ENCODE measurements at places on chromosomes 3 and 15.

- DNase-seq = no peak
Observed at GRCh38 chr15:51931638-51932037, 39.9 kb downstream of the LEO1 start.

DNA sequence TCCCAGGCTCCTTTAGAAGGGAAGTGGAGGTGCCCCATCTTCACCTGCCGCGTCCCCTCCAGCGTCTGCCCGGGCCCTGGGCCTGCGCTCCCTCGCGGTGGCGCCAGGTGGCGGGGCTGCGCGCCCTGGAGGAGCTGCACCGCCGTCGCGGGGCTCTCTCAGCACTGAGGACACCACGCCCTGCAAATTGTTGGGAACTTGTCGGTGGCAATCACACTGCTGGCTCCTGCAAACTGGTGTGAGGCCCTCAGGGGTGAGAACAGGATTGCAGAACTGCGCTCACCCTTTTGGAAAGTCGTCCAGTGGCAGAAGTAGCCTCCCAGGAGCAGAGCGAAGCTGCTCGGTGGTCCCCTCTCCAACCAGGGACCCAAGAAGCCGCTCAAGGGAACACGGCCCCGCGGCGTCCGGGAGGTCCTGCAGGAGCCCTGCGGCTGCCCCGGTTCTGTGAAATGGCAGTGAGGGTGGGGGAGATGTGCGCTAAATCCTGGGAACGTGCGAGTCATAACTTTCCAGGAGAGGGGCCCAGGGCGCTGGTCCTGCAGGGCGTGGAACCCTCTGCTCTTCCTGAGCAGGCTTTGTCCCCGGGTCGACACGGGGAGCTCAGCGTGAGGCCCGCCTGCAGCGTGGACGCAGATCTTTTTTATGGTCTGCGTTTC, 995 bp upstream of the LRRK1 start:
- DNase-seq = peak; percentile 21

DNA sequence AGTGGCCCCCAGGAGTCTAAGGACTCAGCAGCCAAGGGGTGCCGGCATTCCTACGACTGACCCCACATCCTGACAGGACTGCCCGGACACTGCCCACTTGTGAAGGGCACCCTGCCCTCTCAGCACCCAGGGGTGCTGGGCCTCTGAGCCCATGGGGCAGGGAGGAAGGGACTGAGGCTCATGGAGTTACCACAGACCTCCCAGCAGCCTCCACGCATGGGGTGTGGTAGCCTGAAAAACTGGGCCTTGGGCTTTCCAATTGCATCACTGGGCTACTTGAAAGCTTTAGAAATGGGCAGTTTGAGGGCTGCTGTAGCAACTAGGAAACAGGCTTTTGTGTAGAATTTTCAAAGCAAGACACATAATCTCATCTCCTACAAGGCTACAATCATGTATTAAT, 13.2 kb downstream of the TKT start:
- DNase-seq = no peak

- DNase-seq = no peak
Observed at GRCh38 chr3:122080207-122080587, 25.0 kb downstream of the CD86 start.

- no peak for DNase-seq
Observed at GRCh38 chr3:140177943-140178342, 243.0 kb downstream of the CLSTN2 start.

DNA sequence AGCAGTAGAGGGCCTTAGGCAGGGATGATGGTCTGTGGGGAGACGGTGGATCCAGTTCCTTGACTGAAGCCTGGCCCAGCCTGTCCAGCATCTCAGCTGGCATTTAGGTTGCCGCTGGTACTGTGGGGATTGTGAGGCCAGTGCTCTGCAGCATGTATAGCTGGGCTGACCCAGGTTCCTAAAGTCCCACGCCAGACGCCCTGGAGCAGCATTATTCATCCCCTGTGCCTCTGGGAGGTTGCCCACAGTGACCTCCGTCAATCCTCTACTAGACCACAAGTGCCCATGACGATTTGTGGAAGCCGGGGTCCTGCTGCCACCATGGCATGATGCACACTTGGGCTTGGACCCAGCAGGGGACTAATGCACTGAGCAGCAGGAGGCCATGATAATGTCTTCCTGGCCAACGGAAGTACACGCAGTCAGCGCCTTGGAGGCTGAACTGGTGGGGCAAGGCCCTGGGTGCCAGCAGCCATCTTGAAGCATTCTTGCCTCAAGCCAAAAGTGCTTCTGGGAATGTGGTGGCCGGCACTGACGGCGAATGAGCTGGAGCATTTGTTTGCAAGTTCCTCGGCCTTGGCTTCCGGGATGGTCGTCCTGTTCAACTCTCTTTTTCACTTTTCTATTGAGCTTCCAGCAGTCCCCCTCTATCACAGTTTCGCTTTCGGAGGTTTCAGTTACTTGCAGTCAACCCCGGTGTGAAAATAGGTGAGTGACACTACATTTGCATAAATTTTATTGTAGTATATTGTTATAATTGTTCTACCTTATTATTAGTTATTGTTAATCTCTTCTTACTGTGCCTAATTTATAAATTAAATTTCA, 949.4 kb downstream of the ROBO1 start:
- no peak for DNase-seq

- no peak for DNase-seq
Observed at GRCh38 chr3:13301286-13301987, 118.7 kb downstream of the NUP210 start.

DNA sequence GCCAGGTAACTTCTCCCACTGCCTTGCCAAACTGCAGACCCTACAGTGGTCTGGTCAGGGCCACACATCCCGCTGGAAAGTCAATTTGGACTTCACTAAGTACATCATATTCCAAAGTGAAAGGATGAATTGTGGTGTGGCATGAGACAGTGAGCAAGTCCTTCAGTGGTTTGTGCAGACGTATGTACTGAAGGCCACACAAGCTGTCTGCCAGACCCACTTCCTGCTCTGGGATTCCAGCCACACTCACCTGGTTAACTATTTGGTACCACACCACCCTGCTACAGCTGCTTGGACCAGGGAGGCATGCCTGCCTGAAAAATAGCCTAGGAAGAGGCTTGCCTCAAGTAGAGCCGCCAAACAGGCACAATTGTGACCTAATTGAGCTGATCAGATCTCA, 94.1 kb upstream of the STRIT1 start:
- DNase-seq = no peak

DNA sequence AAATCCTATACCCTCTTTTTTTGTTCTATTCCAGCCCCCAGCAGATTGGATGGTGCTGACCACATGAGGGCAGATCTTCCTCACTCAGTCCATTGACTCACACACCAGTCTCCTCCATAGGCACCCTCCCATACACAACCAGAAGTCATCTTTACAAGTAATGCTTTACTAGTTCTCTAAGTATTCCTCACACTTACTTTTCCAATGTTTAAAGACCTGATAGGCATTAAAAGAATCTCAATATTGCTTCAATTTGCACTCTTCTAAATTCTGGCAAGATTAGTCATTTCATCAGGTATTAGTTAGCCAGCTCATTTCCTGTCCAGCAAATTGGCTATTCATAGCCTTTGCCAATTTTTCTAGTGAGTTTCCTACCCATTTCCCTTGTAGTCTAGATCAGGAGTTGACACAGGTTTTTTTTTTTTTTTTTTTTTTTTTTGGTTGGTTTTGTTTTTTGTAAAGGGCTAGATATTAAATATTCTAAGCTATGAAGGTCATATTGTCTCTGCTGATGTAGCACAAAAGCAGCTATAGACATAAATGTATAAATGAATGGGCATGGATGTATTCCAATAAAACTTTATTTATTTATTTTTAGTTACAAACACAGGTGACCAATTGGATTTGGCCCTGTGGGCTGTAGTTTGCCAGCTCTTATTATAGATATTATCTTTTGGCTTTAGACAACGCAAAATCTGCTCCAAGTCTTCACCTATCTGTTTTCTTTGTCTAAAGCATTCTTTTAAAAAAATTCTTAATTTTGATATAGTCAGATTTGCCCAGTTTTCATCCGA, 76.1 kb downstream of the ABHD5 start:
- DNase-seq = no peak

GRCh38 chr15:68407886-68408881, 23.8 kb downstream of the ITGA11 start:
- DNase-seq = no peak

- no peak for DNase-seq
Observed at GRCh38 chr15:96119734-96120133, 210.8 kb upstream of the NR2F2 start.

DNA sequence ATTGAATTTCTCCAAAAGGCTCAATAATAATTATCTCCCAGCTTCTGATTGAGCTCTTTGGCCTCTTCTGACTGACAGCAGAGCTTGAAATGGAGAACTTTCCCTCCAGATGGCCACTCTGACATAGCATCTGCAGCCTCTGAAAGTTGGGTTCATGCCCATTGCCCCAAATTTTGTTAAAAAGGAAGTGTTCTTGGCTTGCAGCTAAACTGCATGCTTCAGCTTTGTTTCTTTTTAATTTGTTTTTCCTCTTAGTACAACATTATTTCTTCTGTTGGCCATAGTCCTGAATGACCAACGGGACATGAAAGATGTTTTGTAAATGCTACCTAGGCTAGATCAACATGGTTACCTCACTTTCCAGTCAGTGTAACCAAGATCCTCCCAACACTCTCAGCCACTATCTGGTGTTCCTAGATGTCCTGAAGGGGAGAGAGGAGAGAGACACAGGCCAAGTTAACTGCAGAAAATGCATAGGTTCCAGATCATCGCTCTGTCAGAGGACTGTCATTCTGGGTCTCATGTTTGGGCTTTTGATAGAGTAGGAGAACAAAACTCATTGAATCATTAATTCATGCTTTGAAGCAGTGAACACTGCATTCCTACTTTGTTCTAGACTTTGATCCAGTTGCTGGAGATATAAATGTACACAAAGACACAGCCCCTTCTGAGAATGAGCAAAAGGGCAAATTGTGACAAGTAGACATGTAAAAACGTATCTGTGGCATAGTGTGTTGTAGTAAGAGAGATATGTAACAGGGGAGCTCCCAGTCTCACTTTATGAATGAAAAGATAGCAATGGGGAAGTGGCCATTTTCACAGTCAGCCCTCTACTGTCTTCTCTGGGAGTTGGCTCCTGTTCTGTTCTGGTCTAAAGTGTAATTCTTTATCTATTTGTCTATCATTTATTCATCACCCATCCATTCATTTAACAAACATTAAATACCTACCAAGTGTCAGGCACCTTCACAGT, 156.2 kb downstream of the ZNF621 start:
- no peak for DNase-seq

DNA sequence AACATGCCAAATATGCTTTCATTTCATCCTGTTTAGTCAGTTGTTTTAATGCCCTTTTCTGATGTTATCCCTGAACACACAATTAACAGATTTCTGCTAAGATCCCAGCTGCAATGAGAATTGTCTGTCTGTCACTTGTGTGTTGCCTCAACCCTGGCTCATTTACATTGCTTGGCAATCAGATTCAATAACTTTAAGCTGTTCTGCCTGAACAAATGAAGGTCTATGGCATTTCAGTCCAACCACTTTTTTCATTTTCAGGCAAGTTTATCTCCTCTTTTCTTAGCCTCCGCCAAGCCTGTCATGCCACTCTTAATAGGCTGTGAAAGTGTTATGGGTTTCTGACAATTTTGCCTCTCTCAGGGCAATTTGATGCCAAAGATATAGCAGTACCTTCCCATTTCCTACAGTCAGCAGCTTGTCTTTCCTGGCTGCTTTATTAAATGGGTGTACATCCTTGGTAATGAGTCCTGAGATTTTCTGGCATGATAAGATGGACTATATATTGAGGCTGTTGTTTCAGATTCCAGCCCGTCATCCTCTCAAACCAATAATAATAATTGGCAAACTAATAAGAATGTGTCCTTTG, 68.7 kb upstream of the ADAMTS9 start:
- DNase-seq = no peak

GRCh38 chr15:32944431-32944830, 226.6 kb downstream of the GREM1 start:
- DNase-seq = no peak

DNA sequence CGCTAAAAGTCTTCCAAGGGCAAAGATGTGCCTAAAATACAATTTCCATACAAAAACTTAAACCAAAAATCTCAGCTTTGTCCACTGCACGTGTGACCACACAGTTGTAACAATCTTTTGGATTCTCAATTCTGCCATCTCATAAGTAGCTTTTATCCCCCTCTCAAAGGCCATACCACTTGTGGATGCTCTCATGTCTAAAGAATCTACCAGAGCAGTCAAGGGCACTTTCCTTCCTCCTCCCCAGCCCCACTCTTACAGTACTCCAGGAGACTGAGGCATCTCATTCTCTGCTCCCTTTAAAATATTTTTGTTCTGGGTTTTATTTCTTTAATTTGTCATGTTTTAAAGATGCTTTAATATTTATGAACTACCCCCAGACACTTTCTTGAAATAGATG, 102.3 kb upstream of the PFN2 start:
- no peak for DNase-seq

DNA sequence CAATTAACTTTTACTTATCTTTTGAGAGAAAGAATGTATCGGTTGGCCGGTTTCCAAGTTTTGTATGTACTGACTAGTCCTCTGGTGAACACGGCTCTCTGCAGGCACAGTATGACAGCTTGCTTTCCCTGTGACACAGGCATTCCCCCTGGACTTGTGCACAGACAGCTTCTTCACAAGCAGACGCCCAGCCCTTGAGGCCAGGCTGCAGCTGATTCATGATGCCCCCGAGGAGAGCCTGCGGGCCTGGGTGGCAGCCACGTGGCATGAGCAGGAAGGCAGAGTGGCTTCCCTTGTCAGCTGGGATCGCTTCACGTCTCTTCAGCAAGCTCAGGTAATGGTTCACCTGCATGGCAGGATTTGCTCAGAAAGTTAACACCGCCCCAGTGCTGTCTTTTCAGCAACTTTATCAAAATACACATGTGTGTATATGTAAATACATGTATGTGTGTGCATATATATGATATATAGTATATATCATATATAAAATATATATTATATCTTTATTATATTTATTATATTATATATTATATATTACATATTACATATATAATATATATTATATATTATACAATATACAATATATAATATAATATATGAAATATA, 25.5 kb downstream of the FAN1 start:
- no peak for DNase-seq

DNA sequence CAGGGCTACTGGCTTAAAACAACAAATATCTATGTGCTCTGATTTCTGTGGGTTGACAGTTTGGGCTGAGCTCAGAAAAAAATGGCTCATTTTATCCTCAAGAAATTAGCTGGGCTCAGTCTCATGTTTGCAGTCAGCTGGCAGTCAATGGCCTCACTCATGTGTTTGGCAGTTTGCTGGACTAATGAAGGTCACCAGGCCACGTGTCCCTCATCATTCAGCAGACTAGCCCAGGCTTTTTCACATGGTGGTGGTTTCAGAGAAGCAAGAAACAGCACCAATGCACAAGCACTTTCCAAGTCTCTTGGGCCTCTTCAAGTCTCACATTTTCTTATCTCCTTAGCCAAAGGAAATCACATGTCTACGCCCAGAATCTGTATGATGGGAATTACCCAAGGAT, 478.3 kb upstream of the PPP2R3A start:
- DNase-seq = no peak

- no peak for DNase-seq
Observed at GRCh38 chr3:149850787-149851584, 38.0 kb downstream of the RNF13 start.

Measured in stimulated activated CD4-positive, alpha-beta T cell treated with anti-CD3 and anti-CD28 coated beads, Interleukin-15, amount 100 ng/mL, for 1 hour (primary cell).